Stimulated activated effector memory CD8-positive, alpha-beta T cell treated with anti-CD3 and anti-CD28 coated beads, Interleukin-12 subunit alpha, Interleukin-12 subunit beta, amount 100 ng/mL, for 72 hours (primary cell): ENCODE measurements at places on chromosomes 6 and 20.

- no peak for DNase-seq
Measured at GRCh38 chr6:148457137-148457842, 114.7 kb downstream of the SASH1 start.

GRCh38 chr6:111176038-111176759 is 88.9 kb downstream of the SLC16A10 start:
- no peak for DNase-seq

DNA sequence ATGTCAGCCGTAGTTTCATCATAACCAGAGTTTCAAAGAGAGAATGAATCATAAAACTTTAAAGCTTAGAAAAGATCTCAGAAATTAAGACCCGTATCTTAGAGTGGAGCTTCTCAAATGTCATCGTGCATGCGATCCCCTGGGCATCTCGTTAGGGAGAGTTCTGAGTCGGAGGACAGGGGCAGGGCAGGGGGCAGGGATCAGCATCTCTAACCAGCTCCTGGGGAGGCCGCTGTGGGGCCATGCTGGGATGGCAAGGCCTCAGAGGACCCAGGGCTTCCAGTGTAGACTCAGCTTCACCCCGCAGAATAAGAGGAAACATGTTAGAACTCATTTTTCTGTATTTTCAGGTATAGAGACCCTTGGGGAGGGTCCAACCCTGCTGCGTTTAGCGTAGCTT is 72.0 kb upstream of the AFDN start:
- DNase-seq = no peak

- no peak for DNase-seq
Measured at GRCh38 chr6:26029570-26029856, 57.7 kb upstream of the HFE start.

- DNase-seq = no peak
Measured at GRCh38 chr6:160881148-160881808, 110.3 kb upstream of the MAP3K4 start.

- no peak for DNase-seq
Measured at GRCh38 chr6:162092816-162093502, 634.6 kb downstream of the PRKN start.

- peak; percentile 68 for DNase-seq
Measured at GRCh38 chr20:50724851-50725723, 6.3 kb upstream of the PARD6B start.

GRCh38 chr6:33213166-33213988 is 5.1 kb downstream of the RING1 start:
- no peak for DNase-seq

DNA sequence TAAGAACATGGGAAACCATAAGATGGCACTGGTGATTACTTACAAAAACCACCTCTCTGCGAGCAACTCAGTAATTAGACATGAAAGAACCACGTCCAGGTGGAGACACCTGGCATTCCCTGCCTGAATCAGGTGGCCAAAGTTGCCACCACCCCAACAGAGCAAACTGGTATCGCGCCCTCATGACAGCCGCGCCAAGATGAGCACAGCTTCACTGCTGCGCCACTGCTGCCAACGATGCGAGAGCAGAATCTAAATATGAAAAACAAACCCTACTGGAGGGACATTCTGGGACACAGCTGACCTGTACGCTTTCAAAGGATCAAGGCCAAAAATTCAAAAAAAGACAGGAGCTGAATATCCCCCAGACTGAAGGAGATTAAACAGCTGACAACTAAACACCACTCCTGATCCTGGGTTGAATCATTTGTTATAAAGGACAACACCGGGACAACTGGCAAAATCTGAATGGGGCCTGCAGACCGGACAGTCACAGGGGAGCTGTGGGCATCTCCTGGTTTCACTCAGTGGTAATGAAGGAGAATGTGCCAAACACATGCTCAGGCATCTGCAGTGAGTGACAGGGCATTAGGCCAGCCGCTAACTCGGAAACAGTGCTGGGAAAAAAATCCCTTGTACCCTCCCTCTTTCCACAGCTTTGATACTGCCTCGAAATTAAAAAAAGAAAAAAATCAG is 17.4 kb downstream of the CST7 start:
- no peak for DNase-seq

GRCh38 chr6:135328136-135328535 is 147.0 kb downstream of the MYB start:
- no peak for DNase-seq

DNA sequence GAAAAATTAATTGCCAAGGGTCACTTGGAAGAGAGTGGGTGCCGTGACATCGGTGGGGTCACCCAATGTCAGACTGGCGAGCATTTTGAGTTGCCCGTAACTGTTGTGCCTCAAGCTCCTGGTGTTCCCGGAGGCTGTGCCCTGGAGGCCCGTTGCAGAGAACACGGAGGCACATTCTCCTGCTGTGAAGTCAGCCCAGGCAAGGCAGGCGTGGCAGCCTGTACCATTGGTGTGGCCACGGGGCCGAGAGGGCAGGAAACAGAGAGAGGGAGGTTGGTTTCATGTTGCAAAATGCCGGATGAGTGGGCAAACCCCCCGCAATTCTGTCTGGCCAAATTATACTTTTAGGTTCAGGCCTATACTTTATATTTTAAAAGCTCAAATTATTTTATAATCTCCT is 81.2 kb downstream of the THBS2 start:
- DNase-seq = no peak
